Uterus (tissue), 4 donors: ENCODE measurements at places on chromosomes 2 and 18. TPM values are rescaled to one million over a fixed set of nuclear protein-coding genes. Genes with fewer than 3 reads are reported as not detected.

The KIF5C gene
- 2.4 TPM for total RNA-seq

The MYCN gene
- total RNA-seq: 1.3 TPM

The LHCGR gene
- not detected for total RNA-seq

The NOL4 gene
- total RNA-seq: 2.1 TPM

The NR4A2 gene
- total RNA-seq: 1.3 TPM

The EFEMP1 gene
- total RNA-seq: 57.0 TPM

The DYSF gene
- 2.6 TPM for total RNA-seq

The SOWAHC gene
- 6.4 TPM for total RNA-seq

The SCYGR4 gene
- not detected for total RNA-seq

GRCh38 chr2:71492112-71492511, 38.8 kb downstream of the DYSF start:
- peak; percentile 47 for DNase-seq

- peak; percentile 27 for DNase-seq
Observed at GRCh38 chr18:3594760-3595368, 144.9 kb downstream of the TGIF1 start.

GRCh38 chr2:48001498-48001897, 95.2 kb upstream of the FBXO11 start:
- no peak for DNase-seq

DNA sequence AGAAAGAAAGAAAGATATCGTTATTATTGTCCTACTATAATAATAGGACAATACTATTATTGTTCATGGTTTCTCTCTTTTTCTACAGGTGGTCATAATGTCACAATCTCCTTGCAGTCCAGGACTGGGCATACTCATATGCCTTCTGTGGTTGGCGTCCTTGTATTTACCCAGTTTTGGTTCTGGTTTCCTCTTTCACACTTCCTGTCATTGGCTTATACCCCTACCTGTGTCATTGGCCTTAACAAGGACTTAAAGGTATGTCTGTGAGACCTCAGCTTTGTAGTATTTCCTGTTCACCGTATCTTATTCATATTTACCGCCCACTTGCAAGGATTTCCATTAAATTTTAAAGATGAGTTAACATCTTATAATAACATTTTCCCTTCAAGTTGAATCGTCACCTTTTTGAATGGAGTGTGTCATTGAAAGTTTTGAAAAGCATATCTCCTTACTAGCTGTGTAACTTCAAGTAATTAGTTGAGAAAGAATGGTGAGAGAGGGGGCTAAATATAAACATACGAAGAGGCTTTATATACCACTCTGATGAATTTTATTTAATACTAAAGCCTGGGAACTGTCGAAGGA, 36.5 kb upstream of the HTR2B start:
- DNase-seq: no peak

- no peak for DNase-seq
Observed at GRCh38 chr2:944693-945092, 6.0 kb upstream of the SNTG2 start.

DNA sequence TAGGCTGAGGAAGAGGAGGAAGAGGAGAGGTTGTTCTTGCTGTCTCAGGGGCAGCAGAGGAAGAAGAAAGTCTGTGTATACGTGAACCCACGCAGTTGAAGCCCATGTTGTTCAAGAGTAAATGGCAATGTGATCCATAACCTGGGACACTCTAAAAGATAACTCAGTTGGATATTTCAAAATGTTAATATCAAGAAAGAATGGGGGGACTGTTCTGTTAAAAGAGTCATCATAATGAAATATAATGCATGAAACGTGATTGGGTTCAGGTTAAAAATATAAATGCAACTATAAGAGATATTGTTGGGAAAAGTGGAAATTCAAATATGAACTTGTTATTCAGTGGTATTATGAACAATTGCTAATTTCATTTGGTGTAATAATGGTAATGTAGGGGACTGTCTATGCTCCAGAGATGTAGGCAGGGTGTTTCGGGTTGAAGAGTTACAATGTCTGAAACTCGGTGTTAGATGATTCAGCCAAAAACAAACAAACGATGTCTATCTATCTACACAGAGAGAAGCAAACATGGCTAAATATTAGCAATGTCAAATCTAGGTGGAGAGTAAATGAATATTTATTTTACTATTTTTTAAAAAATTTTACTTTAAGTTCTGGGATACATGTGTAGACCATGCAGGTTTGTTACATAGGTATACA, 21.1 kb upstream of the POLE4 start:
- DNase-seq: no peak

GRCh38 chr2:237866101-237866621, 6.7 kb downstream of the RAMP1 start:
- no peak for DNase-seq

- DNase-seq: no peak
Observed at GRCh38 chr2:5616019-5616418, 76.2 kb upstream of the SOX11 start.

- no peak for DNase-seq
Observed at GRCh38 chr2:233668605-233669260, 3.0 kb upstream of the UGT1A9 start.

GRCh38 chr2:101328474-101329007, 20.0 kb upstream of the RNF149 start:
- no peak for DNase-seq

GRCh38 chr2:174561283-174561971, 36.2 kb downstream of the WIPF1 start:
- peak; percentile 58 for DNase-seq

DNA sequence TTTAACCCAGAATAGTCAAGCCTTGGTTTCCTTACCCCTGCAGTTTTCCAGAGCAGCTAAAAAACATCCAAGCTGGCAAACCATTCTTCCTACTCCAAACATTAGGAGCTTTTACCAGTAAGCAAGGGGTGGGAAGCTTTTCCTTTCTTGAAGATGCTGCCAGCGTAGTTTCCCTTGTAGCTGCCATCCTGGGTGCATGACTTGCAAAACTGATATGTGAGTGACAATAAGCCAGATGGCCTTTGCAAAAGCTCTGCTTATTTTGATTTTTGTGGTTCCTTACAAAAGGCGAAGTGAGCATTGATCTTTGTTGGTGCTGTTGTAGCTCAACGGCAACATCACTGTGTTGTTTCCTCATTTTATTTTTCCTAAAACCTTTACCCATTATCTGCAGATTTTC, 138.8 kb downstream of the WDSUB1 start:
- DNase-seq: no peak

DNA sequence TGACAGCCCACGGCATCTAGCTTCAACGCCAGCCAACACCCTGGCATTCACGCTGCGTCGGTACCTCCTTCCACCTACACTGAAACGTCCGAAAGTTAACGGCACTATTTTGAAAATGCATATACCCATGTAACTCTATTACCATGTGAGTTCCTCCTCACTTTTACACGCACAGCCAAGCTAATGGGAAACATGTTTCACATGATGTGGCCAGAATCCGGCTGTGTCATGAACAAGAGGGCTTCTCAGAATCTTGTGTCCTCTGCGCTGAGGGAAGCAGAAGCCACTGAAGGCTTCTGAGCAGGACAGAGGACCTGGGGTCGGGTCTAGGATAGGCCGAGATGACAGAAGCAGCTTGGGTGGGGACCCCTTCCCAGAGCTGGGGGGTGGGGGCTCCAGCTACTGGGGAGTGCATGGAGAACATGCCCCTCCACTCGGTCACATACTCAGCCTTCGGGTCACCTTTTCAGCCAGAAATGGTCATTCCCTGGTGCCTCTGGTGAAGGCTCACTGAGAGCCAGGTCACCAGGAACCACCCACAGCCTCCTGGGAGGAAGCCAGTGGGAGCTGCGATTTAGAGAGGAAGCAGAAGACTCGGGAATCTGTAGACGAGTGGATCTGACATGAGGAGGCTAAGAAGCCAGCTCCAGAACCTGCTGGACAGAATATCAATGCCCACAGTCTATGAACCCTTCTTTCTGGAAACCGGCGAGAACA, 41.5 kb downstream of the HDAC4 start:
- peak; percentile 23 for DNase-seq

DNA sequence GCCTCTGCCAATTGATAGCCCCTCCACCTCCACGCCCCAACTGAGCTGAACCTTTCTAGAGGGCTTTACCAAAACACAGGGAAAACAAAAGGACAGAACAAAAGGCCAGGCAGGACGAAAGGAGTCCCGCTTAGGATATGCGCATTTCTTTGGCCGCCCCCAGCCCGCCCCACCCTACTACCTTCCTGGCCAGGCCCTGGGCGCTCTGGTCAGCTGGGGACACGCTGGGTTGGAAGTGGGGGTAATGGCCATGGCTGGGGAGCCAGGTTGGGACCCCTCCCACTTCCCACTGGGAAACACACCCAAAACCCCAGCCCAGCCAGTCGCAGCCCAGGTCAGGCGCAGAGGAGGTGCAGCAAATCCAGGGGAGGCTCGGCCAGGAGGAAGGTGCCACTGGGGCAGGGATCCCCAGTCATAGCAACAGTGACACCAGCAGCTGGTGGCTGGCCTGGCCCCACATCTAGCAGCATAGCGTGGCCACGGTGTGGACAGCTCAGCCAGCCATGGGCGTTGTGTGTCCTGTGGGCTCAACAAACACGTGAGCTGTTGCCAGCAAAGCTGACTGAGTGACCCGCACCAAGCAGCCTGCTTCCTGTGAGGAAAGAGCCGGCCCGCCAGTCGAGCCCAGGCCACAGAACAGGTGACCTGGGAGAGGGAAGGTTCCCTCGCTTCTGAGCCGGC, 24.6 kb upstream of the B3GNT7 start:
- DNase-seq: no peak

DNA sequence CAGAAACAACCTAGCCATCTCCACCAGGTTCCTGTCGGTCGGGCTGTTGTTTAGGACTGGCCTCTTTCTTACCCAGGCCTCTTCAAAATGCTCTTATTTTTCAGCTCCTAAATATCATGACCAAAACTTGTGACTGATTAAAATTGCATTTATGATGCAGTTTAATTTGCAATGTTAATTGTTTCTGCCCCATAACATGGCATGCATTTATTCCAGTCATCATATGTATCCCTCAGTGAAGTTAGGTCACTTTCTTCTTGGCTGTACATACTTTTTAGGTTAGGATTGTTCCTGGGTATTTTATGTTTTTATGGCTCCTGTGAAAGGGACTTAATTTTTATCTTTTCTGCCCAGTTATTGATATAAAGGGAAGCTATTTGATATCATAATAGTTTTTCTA, 50.6 kb downstream of the CHRNA1 start:
- DNase-seq: no peak

GRCh38 chr18:54387631-54388030, 29.9 kb downstream of the C18orf54 start:
- no peak for DNase-seq

- no peak for DNase-seq
Observed at GRCh38 chr18:8726281-8726680, 20.9 kb downstream of the MTCL1 start.

GRCh38 chr2:126399001-126399400, 257.0 kb upstream of the GYPC start:
- DNase-seq: no peak

- DNase-seq: no peak
Observed at GRCh38 chr18:61216051-61216450, 117.2 kb upstream of the CDH20 start.

- no peak for DNase-seq
Observed at GRCh38 chr2:223536546-223536945, 65.6 kb downstream of the SCG2 start.

DNA sequence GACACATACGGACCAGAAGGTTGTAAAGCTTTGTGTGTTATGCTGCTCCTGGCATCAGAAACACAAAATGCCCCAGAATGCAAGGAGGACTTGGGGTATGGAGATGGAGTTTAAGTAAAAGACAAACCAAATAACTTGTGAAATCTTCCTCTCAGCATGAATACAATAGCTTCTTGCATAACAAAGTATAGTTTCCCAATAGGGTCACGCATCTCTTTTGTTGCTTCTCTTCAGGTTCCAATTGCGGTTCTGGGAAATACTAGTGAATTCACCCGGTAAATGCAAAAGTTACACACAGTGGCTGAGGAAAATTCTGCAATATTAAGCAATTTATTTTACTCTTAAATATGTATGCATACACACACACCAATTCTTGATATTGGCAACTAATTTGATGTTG, 339.2 kb upstream of the EPHA4 start:
- no peak for DNase-seq
